ENCODE measurements at places on chromosomes 4 and X.

DNA sequence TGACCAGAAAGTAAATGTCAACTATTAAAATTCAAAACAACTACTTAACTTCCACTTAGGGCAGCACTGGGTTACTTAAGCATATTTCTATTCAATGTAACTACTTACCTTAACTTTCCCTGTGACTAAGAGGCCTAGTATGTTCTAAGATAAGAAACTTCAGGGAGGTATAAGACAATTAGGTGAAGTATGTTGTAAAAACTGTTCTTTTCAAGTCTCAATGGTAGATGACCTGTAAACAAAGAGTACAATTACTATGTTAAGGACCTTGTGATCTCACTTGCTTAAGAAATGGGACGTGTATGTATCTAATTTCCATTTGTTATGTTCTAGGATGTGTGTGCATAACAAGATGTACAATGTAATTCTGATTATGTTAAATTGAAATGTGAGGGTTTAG lies 960.5 kb downstream of the CCSER1 start:
- DNase-seq, result peak; percentile 26

DNA sequence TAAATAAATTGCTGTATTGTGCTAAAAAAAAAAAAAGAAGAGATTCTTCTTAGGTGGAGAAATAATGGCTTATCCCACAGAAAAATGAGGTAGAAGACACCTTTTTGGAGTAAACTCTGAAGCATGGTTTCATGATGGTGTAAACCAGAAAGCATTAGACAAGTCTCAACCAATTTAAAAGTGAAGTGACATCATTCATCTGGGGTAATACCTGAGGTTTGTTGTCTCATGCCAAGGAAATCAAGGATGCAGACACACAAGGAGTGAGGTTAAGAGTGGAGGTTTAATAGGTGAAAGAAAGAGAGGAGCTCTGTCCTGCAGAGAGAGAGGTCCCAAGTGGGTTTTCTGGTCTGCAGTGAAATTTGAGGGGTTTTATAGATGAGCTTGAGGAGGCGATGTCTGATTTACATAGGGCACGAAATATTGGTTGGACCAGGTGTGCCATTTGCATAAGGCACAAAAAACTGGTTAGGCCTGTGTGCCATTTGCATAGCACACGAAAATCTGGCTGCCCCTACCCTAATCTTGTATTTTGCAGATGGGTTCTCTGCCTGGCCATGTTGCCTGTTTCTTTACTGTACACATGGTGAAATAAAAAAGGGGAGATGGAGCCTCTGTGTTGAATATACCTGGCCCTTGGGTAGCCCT lies 25.0 kb upstream of the CWH43 start:
- no peak for DNase-seq

DNA sequence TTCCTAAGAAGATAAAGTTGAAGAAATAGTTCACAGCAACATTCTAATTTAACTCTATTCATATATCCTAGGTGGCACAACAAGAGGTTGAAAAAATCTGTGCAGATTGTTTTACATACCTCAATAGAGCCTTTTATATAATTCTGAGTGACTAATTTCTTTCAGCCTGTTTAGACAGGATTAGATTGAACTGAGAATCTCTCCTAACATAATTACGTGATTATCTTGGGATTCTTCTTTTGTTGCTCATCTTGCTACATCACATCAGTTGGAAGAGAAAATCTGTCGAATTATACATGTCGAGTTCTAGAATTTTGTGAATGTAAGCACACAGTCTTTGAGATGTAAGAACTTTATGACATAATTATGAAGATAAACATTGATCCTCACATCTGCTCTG lies 1873.7 kb upstream of the IGFBP7 start:
- DNase-seq, result no peak

DNA sequence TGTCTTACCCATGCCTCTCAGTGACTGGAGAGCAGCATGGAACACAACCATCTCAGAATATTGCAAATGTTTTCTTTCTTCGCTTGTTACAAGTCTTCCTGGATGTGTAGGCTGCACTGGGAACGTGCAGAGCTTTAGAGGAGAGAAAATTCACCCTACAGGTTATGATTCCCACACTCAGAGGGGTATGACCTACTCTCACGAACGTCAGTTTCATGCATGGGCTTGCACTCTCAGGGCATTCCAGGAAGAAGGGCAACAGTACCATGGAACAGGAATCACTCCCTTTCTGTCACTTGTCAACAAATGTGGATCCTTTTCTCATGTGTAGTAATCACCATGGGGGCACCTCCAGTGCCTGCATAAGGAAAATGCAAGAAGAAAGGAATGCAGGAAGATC lies 75.8 kb downstream of the NBDY start:
- DNase-seq, result no peak

DNA sequence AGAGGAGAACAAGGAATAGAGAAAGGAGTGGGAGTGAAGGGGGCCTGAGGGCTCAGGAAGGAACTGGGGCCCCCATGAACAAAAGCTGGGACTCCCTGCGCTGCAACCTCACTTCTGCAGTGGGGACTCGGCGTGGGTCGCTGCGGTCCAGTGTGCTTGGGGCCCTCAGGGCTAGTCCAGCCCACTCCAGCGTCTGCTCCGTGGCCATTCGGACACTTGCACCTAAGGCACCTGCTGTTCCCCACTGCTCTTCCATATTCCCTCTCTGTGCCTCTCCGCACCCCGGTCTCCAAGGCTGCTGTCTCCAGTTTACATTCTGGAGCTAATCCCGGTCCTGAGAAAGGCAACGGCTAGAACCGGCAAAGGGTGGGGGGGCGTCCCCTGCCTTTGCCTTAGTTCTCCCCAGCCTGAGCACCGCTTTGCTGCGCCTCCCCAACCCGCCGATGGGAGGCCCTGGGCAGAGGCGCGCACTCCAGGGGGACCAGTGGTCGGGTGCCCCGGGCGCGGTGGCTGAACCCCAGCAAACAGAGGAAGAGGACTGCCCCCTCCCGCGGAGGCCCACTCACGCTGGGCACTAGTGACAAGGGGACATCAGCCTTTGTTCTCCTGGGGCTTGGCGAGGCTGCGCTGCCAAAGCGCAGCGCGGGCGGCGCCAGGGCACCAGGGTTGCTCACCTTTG lies 327.7 kb upstream of the F9 start:
- DNase-seq, result no peak

DNA sequence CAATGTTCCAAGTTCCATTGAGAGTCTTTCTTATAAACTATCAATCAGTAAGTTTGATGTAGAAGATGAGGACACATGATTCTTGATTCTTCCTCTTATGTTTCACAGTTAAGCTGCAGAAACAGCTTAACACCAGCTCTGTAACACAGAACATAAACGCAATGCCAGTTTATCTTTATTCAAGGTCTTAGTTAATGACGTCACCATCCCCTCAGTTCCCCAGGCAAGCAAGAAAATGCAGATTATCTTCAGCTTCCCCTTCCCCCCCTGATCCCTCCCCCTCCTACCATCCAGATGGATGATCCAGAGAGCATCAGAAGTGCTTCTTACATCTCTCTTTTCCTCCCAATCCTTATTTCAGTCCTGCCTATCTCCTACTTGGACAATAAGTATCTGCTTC lies 4.4 kb upstream of the SH3RF1 start:
- no peak for DNase-seq

- DNase-seq, result no peak
These were observed 59.7 kb upstream of the MTM1 start for GRCh38 chrX:150508451-150509367.

- DNase-seq, result no peak
These were observed 16.9 kb downstream of the SH3RF1 start for GRCh38 chr4:169253904-169254303.

DNA sequence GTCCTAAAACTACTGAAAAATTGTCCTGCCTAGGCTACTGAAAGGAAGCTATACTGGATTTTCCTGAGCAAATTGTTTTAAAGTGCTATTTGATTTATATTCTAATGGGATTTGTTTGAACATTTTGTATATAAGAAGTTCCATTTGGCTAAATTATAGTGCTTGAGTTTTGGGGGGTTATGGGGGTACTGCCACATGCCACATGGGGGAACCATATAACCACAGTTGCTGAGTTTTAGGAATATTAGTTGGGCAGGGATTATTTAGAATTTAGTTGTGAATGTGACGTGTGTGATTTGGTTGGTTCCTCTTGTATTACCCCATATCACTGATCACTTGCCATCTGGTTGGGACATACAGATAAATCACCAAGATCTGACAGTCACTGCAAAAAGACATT lies 224.5 kb upstream of the TAPT1 start:
- no peak for DNase-seq

GRCh38 chr4:54574500-54574899 lies 83.3 kb upstream of the KIT start:
- DNase-seq, result no peak

GRCh38 chrX:141989815-141990214 lies 86.1 kb downstream of the MAGEC1 start:
- no peak for DNase-seq

DNA sequence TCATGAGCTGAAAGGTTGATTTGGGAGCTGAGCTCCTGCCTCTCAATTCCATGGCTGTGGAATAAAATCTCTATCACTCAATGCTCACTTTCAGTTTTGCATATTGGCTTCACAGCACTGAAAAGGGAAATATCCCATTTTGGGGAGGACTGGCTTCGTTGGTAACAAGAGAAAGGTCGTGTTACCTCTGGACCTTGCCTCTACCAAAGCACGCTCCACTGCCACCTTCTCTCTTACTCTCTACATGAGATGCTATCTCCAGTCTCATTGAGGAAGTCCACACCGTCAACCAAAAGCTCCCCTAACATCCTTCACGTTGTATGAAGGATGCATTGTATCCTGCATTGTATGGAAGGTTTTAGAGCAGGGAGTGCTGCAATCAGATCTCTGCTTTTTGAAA lies 195.0 kb upstream of the LDB2 start:
- no peak for DNase-seq

GRCh38 chr4:165364452-165365080 lies 14.2 kb upstream of the CPE start:
- DNase-seq, result no peak

- DNase-seq, result no peak
These were observed 98.2 kb downstream of the FRYL start for GRCh38 chr4:48681856-48682255.

DNA sequence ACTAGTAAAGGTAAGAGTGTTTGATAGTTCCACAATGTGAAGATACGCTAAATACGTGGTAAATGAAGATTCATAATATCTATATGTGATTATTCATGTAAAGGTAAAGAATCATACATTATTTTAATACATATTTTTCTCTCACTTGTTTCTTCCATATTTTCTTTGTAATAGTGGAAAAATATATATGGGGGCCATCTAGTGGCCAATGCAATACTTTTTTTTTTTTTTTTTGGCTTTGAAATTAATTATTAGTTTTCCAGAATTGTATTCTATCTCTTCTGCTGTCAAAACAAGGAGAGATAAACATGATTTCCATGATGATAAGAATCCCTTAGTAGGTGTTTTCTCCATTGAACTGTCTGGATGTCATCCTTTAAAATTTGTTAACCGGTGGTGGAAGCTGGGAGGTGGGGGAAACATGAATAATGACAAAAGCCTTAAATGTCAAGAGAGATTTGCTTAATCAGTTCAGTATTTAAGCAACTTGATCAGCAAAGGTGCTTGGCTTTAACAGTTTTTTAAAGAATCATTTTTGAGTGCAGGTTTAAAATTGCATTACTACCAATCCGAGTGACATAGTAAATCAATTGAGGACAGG lies 508.7 kb upstream of the HTR2C start:
- DNase-seq, result no peak

GRCh38 chr4:138757432-138757831 lies 258.1 kb upstream of the NOCT start:
- no peak for DNase-seq

- DNase-seq, result no peak
These were observed 285.0 kb upstream of the DIPK2B start for GRCh38 chrX:45485719-45486118.

GRCh38 chr4:182348779-182349326 lies 105.7 kb downstream of the TENM3 start:
- DNase-seq, result no peak

- DNase-seq, result no peak
These were observed 383.6 kb downstream of the HNRNPD start for GRCh38 chr4:81990211-81990610.

- DNase-seq, result no peak
These were observed 8.5 kb downstream of the EVC start for GRCh38 chr4:5719350-5720055.

DNA sequence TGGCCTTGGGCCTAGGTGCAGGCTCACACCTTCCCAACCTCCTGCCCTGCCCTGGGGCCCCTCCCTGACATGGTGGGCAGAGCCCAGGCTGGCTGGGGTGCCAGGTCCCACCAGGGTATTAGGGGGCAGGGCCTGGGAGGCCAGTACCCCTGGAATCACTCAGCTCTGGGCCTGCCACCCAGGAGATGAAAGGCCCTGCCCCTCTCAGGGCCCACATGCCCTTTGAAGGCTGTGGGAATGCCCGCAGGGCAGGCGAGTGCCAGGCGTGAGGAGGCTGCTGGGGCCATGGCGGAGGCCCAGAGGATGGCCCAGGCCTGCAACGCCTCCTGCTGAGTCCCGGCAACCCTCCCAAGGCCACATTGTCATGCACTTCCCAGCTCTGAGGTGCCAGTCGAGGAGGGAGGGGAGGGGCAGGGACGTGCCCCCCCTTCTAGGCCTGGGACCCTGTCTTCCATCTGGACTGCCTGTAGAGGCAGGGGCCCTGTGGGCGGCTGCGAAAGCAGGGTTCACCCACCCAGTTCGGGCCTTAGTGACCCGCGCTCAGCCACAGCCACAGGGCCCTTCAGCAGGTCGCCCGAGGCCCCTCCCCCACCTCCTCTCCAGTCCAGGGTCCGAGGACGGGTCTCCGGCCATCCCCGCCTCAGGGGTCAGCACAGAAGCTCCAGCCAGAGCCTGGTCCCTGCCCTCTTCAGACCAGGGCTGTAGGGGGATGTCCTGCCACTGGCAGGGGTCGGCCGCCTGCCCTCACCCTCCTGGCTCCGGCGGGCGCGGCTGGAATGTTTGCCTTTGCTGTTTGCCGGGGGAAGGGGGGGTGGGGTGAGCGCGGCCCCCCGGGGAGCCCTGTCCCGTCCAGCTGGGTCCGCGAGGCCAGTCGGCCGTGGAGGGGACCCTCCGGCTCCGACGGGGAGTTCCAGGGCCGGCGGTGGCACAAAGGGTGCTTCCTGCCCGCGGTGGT lies 26.7 kb upstream of the FGFR3 start:
- no peak for DNase-seq

DNA sequence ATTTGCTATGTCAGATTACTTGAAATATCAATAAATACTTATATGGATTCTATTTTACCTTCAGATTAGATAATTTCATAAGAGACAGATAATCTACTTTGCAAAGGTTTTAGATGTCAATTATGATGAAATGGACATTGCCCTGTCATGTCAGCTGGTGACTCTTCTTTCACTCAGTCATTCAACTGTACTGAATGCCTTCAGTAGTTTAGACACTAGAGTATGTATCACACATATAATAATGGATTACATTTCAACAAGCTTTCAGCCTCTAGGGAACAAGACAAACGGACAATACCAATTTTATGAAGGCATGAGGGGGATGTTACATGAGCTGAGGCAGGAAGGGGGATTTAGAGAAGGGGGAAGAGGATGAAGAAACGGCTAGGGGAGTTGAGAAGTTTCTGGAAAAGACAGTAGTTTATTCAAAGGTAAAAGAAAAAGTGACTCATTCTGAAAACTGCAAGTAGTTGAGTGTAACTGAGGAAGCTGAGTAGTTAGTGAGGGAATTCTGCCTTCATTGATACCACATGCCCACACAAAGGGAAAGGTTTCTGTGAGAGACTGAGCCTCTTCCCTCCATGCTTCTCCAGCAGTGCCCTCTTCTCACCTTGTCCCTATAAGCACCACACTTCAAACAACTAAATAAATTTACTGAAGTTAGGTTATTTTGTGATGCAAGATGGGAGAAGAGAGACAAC lies 25.7 kb downstream of the SLC9B2 start:
- no peak for DNase-seq

- no peak for DNase-seq
These were observed 758 bp upstream of the NR3C2 start for GRCh38 chr4:148442832-148443511.

Measured in DMS79 treated with DMSO at 0.1 percent for 48 hours (cell line).